ENCODE measurements at places on chromosomes 2 and 18.
A peak's percentile ranks its signal among the peaks of the same experiment; 100 is the strongest.

GRCh38 chr2:204860274-204860673 is 315.0 kb downstream of the PARD3B start:
- DNase-seq: no peak

DNA sequence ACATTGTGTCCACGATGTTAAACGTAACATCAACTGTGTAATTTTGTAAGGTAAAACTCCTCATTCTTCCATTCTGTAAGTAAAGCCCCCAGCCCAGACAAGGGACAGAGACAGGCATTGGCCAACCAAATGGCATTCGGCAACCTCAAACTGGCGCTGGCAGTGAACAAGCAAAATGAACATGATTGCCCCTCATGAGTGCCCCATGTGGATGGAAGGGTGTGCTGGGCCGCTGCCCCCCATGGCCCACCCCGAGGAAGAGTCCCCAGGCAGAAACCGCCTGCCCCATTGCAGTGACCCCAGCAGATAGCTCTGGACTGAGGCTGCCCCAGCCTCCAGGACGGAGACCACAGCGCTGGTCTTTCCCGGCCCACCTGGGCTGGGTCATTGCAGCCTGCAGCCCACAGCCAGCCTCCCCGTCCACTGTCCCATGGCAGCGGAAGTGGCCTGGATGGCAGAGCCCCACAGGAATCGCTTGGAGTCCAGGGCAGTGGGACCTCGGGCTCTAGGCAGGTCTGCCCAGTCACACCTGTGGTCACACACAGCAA is 220.2 kb downstream of the HDAC4 start:
- peak; percentile 41 for DNase-seq

DNA sequence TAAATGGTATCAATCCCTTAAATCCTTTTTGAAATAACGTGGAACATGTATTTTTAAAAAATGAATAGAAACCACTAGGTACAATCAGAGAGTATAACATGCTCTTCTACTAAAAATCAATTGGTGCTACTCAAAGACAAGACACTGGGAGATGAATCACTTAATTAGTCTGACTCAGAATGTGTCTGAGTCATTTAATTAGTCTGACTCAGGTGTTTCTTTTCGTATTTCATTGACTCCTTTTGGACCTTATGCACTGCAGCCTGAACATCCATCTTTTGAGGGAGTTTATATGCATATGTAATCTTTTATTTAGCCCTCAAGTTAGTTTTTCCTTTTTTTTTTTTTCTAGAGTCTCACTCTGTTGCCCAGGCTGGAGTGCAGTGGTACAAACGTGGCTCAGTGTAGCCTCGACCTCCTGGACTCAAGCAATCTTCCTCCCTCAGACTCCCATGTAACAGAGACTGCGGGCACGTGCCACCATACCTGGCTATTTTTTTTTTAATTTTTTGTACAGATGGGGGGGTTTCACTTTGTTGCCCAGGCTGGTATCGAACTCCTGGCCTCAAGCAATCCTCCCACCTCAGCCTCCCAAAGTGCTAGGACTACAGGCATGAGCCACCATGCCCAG is 26.5 kb downstream of the PPP4R3B start:
- no peak for DNase-seq

- DNase-seq: no peak
Observed at GRCh38 chr18:3615374-3615985, 165.5 kb downstream of the TGIF1 start.

- DNase-seq: no peak
Observed at GRCh38 chr18:23592911-23593310, 6.6 kb upstream of the NPC1 start.

- DNase-seq: peak; percentile 75
Observed at GRCh38 chr18:57837917-57838548, 34.9 kb upstream of the ATP8B1 start.

GRCh38 chr2:230866756-230867523 is 2.2 kb downstream of the ITM2C start:
- DNase-seq: peak; percentile 84

- DNase-seq: no peak
Observed at GRCh38 chr18:9712130-9712577, 4.1 kb downstream of the RAB31 start.

GRCh38 chr18:9474108-9474982 is 968 bp upstream of the RALBP1 start:
- no peak for DNase-seq

DNA sequence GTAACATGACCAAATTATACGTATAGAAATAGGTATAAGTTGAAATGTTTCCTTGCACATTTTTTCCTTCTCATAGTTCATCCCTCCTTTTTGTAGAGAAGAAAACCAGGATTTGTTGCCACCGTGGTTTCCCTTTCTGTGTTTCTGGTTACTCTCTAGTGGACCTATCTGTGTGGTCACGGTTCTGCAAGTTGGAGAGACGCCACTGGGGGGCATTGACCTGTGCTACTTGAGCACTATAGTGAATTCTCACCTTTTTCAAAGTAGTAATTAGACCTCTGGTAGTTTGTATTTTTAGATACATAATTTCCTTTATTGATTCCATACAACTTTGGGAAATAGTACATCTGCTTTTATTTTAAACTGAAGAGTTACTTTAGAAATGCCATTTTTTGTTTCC is 444.8 kb downstream of the PTPRM start:
- DNase-seq: no peak

DNA sequence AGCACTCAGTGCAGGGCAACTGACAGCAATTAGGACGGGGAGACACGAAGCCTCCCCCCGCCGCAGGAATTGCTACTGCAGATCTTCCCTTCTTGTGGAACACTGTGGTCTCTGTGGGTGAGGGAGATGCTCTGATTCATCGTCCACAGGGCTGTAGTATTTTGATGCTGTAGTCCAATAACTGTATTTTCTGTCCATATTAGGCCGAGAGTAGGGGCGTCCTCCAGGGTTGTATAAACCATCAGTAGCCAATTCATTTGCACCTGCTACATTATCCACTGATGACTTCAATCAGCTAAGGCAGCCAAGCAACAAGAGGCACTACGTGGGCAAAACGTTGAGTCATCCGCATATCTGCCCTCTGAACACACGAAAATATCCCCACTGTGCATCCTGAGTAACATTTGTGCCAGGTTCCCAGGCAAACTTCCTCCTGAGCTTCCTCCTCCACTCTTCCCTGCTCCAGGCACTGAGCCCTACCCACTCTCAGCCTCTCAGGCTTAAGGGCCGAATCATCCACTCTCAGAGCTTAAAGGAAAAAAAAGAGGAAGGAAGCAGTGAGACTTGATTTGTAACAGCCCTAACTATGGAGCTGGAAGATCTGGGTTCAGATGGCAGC is 62.1 kb downstream of the LBH start:
- no peak for DNase-seq

DNA sequence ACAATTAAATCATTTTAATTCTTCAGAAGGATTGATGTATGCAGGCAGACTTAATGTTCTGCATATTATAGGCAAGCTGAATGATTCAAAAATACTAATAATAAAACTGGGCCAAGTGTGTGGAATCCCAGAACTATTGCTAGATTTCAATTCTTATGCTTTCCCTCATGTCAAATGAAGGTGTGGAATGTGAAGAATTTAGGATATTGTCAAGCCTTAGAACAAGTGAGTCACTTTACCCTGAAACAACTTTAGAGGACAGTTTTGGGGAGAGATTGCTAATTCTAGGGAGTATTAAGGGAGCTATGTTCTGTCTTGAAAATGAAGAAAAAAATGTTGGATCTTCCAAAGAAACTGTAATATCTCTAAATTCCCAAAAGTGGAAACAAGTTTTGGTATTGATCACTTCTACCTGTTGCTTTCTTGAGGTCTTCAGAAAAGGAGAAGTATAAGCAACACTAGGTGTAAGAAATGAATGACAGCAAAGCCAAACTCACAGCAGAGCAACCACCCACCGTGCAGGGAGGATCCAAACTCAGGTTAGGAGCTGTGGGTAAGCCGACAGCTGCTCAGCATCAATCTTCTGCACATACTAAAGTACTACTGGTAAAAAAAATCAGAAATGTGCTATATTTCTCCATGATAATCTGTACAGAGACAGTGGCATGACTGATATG is 818.1 kb downstream of the SLC4A3 start:
- no peak for DNase-seq

GRCh38 chr2:171347591-171348032 is 86.2 kb downstream of the METTL8 start:
- DNase-seq: no peak

DNA sequence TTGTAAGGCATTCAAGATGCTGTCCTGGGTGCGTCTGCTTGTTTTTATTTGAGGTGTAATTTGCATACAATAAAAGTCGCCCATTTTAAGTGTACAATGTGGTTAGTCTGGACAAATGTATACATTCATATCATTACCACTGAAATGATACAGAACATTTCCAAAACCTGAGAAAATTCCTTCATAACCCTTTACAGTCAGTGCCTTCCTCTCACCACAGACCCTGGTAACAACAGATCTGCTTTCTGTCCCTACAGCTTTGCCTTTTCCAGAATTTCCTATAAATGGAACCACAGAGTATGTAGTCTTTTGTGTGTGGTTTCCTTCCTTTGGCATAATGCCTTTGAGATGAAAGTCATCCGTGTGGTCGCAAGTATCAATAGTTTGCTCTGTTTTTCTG is 45.8 kb upstream of the NFU1 start:
- DNase-seq: no peak

DNA sequence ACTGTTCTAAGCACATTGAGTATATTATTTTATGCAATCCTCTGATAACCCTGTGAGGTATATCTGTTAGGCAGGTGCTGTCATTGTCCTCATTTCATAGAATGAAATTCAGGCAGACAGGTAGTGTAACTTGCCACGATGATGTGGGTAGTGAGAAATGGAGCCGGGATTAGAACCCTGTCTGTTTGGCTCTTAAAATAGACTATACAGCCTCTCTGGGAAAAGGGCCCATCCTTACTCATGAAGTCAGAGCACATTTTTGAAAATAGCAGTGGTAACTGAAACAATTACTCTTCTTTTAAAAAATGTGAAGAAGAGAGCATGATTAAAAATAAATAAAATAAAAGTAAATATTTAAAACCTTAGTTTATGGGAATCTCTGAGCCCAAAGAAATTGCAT is 23.0 kb downstream of the FAM171B start:
- no peak for DNase-seq

- no peak for DNase-seq
Observed at GRCh38 chr2:223262946-223263345, 211.0 kb downstream of the KCNE4 start.

DNA sequence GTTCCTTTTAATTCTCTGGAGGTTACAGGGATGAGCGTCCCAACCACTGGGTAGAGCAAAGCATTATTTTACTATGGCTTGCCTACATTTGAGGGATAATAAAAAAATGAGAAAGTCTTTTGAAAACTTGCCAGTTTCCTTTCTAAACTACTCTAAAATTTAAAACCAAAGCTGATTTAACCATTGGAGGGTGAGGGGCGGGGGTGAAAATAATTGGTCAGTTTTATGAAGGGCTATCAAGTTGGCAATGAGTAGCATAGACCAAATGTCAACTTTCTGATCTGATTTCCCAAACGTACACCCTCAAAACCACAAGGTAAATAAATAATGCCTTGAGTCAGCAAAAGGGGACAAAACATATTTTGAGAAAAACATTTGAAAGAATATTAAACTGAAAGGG is 85.7 kb upstream of the STK17B start:
- DNase-seq: no peak

DNA sequence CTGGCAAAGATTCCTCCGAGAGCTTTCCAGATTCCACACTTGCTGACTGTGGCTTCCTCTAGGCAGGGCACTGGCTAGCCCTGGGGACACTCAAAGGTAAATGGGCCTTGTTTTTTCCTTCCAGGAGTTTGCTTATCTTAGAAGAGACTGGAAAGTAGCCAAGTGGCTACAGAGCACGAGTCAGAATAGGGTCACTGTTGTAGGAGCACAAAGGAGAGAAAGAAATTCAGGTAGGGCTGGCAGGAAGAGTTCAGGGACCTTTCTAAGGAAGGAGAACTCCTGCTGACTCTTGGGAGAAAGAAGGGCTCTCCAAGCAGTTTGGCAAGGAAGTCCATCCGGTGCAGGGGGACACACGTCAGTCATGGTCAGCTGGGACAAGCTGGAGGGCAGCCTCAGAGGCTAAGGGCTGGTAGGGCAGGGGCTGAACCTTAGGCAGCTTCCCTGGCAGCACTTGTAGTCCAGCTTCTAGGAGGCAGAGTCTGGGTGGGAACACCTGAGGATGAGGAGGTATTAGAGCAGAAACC is 39.5 kb downstream of the NIFK start:
- no peak for DNase-seq

- DNase-seq: no peak
Observed at GRCh38 chr2:207784898-207785297, 15.2 kb upstream of the FZD5 start.

DNA sequence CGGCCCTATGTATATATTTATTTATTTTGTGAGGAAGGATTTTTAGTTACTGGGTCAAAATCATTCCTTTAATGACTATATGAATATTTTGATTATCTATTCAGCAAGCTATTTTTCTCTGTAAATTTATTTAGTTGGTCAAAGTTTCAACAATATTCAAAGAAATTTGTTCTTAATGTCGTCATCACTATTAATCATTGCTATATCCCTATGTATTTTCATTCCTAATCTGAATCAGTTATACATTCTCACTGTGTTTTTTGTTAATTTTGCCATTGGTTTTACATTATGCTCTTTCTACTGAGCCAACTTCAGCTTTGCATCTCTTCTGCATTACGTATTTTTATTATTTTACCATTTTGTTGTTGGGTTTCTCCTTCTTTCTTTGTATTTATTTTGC is 105.7 kb downstream of the CCDC178 start:
- DNase-seq: no peak

DNA sequence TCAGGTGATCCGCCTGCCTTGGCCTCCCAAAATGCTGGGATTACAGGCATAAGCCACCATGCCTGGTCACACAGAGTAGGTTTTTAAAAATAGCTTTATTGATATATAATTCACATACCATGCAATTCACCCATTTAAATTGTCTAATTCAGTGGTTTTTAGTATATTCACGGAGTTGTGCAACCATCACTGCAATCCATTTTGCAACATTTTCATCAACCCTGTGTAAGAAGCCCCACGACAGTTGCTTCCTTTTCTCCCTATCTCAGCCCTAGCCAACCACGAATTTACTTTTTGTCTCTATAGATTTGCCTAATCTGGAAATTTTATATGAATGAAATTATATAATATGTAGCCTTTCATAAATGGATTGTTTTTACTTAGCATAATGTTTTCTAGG is 266.4 kb downstream of the NAPG start:
- DNase-seq: no peak

DNA sequence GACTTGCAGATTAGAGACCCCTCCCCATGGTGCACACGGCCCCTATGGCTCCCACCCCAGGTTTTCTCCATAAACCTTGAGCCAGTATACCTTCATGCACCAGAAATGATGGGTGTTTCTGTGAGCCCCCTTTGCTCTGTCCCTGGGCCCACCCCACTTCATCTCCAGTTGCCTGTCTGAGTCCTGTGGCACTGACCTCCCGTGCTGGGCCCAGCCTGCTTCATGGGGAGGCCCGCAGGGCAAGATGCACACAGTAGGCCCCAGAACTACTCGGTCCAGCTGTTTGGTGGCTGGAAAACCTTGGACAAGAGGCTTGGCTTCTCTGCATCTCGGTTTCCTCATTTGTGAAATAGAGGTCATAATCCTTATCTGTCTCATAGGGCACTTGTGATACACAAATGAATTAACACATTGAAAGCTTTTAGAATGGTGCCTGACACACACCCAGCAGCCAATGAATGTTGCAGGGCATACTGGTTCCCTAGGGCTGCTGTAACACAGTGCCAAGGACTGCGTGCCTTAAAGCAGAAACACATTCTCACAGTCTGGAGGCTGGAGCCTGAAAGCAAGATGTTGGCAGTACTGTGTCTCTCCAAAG is 58.4 kb downstream of the SH3BP4 start:
- no peak for DNase-seq

Data from activated effector memory CD4-positive, alpha-beta T cell treated with anti-CD3 and anti-CD28 coated beads, Interleukin-2, amount 50 U/mL, for 16 hours (primary cell).